Stimulated activated CD8-positive, alpha-beta memory T cell treated with anti-CD3 and anti-CD28 coated beads, Interleukin-4, amount 100 ng/mL, for 48 hours (primary cell): ENCODE measurements at places on chromosomes 6 and 20.

DNA sequence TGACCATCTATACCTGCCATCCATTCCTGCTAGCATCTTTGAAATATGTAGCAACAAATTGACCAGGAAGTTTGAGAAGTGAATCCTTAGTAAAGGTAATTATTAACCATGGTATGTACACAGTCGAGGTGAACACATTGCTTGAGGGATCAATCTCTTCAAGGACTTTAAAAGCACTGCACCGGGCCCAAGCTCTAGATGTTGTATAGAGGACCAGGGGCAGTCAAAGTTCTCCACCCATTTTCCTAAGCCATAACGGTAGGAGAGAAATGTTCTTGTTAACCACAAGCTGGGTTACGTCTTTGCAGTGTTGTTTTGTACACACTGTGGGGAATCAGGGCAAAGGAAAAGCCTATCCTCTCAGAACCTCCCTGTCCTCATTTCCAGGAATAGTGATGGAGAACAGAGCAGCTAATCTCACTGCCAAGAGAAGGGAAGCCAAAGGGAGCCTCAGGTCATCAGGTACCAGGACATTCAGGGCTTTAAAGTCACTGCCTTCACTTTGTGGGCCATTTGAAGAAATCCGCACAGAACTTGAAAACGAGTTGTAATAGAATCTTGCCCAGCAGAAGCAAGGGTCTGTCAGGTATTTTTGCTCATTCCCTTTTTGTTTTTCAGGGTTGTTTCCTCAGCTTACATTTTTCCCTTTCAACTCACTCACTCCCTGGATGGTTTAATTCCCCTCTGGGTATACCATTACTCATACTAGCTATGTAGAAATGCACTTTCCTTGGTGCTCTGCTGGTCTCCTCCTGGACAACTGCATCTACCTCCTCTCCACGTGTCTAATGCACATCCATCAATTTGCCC, 5.3 kb upstream of the PM20D2 start:
- DNase-seq, result no peak

- no peak for DNase-seq
Observed at GRCh38 chr6:30879684-30880427, 4.5 kb upstream of the DDR1 start.

- DNase-seq, result no peak
Observed at GRCh38 chr20:40457404-40457803, 231.6 kb downstream of the MAFB start.

DNA sequence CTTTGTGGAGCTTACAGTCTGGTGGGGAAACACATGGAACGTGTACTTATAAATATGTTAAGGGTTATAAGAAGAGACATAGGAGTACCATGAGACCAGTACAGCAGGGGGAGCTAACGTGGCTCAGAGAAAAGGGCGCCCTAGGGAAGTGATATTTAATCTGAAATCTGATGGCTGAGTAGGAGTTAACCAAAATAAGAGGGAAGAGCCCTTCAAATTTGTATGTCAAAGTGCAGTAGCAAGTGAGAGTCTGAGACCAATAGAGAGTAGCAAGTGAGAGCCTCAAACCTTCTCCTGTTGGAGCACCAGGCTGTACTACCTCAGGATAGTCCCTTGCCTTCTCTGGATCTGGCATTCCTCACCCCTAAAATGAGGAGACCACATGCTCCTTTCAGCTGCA, 6.1 kb upstream of the PKIG start:
- DNase-seq, result no peak

DNA sequence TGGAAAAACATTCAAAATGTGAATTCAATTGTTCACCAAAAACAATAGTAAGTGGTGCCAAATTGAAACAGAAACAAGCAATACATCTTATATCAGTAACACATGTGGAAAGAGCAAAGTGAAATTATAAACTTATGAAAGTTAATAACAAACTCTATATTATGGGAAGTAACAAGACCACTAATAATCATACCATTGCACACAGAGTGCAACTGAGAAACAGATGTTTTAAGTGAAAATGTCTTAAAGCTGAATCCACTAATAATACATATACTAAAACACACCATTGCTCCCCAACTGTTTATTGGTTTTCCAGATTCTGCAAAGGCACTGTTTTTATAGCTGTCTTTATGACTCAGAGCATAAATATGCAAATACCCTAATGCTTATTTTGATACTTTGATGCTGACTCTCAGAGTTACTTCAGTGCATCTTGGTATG, 292.3 kb downstream of the RFPL4B start:
- no peak for DNase-seq

DNA sequence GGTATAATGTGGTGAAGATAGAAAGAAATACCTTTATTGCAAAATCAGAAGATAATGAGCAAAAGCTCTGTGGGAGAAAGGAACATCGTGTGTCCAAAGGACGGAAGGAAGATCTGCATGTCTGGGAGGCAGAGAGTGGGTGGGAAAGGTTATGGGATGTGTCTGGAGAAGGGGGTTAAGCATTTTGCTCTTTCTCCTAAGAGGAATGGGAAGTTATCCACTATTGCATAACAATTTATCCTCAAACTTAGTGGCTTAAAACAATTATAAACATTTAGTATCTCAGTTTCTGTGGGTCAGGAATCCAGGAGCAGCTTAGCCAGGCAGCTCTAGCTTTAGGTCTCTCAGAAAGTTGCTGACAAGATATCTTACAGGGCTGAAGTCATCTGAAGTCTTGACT, 229.1 kb upstream of the CITED2 start:
- DNase-seq, result no peak

DNA sequence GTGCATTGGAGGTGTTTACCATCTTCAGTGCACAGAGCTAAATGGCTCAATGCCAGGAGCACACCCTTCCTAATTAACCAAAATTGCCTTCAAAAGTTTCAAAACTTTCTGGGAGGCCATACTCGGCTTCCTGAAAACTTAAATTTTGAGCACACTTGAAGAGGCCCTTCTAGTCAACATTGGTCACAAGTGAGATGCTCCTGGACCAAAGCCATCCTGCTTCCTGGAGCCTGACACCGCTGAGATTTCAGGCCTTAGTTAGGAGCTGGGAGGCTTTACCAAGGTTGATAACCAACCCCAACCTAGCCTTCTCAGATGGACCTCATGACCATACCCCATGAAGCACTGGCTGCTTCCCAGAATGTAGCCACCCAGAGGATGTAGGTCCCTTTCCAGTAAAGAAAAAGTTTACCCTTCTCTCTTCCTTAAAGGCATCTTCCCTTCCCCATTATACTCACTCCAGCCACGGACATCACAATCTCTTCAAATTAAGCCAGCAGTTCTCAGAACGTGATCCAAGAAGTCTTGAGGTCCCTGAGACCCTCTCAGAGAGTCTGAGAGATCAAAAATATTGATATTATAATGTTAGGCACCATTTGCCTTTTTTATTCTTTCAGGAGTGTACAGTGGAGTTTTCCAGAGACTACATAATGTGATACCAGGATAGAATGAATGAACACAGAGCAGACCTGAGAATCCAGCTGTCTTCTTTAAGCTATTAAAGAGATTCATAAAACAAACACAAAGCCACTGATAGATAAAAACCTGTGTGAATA, 32.8 kb upstream of the SPTLC3 start:
- no peak for DNase-seq
